Vagina (tissue), 2 donors: ENCODE measurements at places on chromosomes 2 and 18. TPM values are rescaled to one million over a fixed set of nuclear protein-coding genes. Genes with fewer than 3 reads are reported as not detected.

The GPAT2 gene
- total RNA-seq = 1.2 TPM

The TMEM169 gene
- total RNA-seq = not detected

The CRYGD gene
- total RNA-seq = not detected

The FIGN gene
- 3.2 TPM for total RNA-seq

The PPIL3 gene
- 16.2 TPM for total RNA-seq

The UGT1A8 gene
- not detected for total RNA-seq

The MSGN1 gene
- not detected for total RNA-seq

The GALNT13 gene
- total RNA-seq = 0.25 TPM

The APOB gene
- total RNA-seq = not detected

The SCN2A gene
- total RNA-seq = 1.2 TPM

The RUFY4 gene
- not detected for total RNA-seq

The KYNU gene
- 3.7 TPM for total RNA-seq

The ABCB11 gene
- not detected for total RNA-seq
